Fibroblast of skin of right biceps (primary cell): ENCODE measurements at places on chromosomes 3 and 15.
A peak's percentile ranks its signal among the peaks of the same experiment; 100 is the strongest.

GRCh38 chr3:6680119-6680806 lies 180.7 kb upstream of the GRM7 start:
- DNase-seq = no peak

- DNase-seq = no peak
These were observed 50.7 kb downstream of the ETV5 start for GRCh38 chr3:186058225-186058624.

- no peak for DNase-seq
These were observed 98.9 kb downstream of the LRRK1 start for GRCh38 chr15:101018016-101018415.

- peak; percentile 64 for DNase-seq
These were observed 271.5 kb upstream of the TBL1XR1 start for GRCh38 chr3:177468816-177469215.

GRCh38 chr15:73884159-73884558 lies 10.8 kb downstream of the TBC1D21 start:
- no peak for DNase-seq

DNA sequence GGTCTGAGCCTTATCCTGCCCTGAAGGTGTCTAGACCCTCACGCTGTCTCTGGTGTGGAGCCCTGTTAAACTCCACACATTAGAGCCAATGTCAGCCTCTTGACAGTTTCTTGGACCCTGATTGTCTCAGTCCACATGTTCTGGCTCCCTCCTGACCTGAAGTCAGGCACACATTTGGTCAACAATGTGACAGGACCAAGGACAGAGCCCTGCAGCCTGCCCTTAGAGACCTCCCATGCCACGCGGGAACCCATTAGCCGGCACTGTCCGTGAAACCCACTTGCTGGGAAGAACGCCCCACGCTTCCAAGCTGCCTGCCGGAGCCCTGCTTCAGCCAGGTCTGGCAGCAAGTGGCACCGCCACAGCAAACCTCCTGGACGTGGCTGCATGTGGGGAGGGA lies 162.7 kb upstream of the LINGO1 start:
- DNase-seq = no peak

- DNase-seq = peak; percentile 53
These were observed 7.8 kb downstream of the EIF1B start for GRCh38 chr3:40317061-40317855.

GRCh38 chr3:186724911-186725310 lies 7.8 kb downstream of the KNG1 start:
- no peak for DNase-seq

- no peak for DNase-seq
These were observed 118.1 kb upstream of the CHD2 start for GRCh38 chr15:92781925-92782453.

DNA sequence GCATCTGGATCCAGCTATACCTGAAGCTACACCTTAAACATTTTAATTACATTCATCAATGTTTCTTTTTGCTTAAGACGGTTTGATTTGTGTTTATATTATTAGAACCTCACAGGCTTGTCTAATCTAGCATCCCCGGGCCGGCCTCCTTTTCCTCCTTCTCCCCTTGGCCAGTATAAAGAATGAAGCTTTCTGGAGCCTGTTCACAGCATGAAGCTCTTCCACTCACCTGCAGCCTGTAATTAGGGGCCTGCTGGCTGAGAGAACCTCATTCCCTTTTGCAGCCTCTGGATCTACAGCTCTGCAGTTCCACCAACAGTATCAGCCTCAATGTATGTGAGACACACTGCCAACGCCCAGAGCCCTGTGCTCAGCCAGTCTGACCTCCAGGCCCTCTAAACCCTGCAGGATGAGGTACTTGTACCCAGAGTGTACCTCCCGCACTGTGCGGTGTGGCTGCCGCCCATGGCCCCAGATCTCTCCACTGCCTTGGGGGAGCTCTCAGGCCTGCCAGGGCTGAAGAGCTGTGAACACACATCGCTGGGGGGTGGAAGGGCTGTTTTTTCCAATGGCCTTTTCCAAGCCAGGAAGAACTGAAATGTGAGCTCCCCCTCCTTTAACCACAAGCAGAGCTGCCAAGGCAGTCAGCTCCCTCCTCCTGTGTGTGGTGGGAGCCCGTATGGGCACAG lies 114.7 kb upstream of the ALDH1A3 start:
- peak; percentile 94 for DNase-seq

DNA sequence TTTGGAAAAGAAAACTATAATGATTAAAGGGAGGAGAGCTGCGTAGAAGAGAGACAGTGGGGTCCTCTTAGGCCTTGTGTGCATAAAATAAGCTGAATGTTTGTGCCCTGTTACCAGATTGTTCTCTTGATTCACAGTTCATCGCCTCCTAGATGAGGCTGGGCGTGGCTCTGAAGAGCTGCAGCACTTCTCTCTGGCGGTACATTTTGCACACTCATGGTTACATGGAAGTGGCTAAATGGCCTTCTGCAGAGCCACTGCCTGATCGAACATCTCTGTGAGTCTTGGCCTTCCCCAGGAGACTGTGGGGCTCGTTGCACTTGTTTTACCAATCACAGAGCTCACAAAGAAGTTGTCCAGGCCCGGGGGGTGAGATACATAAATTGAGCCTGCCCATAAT lies 208.8 kb downstream of the GABRG3 start:
- DNase-seq = no peak

- no peak for DNase-seq
These were observed 163.4 kb downstream of the PTPRG start for GRCh38 chr3:61724801-61725200.
